Activated T-cell treated with anti-CD3 and anti-CD28 coated beads for 24 hours (primary cell): ENCODE measurements at places on chromosomes 1 and 21.
A peak's percentile ranks its signal among the peaks of the same experiment; 100 is the strongest.

- DNase-seq = no peak
Observed at GRCh38 chr1:164932580-164932979, 373.6 kb downstream of the PBX1 start.

GRCh38 chr1:178541829-178542553 lies 29.1 kb downstream of the TEX35 start:
- DNase-seq = peak; percentile 33

- no peak for DNase-seq
Observed at GRCh38 chr1:234250747-234251146, 122.5 kb upstream of the COA6 start.

- DNase-seq = no peak
Observed at GRCh38 chr21:43786300-43786806, 3.0 kb upstream of the RRP1 start.

- DNase-seq = no peak
Observed at GRCh38 chr1:192395895-192396294, 79.1 kb downstream of the RGS21 start.

GRCh38 chr1:67659229-67659628 lies 25.8 kb upstream of the GADD45A start:
- no peak for DNase-seq
